Stimulated activated CD4-positive, alpha-beta T cell treated with anti-CD3 and anti-CD28 coated beads, Interleukin-2, amount 100 ng/mL, for 48 hours (primary cell): ENCODE measurements at places on chromosomes 4 and X.

GRCh38 chr4:886244-886643 is 45.9 kb downstream of the GAK start:
- DNase-seq: no peak

- peak; percentile 28 for DNase-seq
Measured at GRCh38 chrX:119784747-119785446, 6.5 kb downstream of the RPL39 start.

- no peak for DNase-seq
Measured at GRCh38 chr4:7759635-7760034, 180.0 kb downstream of the AFAP1 start.

DNA sequence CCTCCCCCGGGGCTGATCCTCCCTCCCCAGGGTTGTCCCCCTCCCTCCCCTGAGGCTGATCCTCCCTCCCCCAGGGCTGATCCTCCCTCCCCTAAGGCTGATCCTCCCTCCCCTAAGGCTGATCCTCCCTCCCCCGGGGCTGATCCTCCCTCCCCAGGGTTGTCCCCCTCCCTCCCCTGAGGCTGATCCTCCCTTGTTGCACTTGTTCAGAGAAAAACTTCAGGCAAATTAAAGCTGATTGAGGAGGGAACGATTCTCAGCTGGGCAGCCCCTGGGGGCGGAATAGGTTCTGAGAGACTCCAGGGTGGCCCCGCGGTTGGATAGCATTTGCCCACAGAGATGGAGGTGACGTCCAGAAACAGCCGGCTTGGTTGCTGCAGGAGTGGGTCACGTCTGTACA is 110.7 kb upstream of the ADRA2C start:
- DNase-seq: no peak

DNA sequence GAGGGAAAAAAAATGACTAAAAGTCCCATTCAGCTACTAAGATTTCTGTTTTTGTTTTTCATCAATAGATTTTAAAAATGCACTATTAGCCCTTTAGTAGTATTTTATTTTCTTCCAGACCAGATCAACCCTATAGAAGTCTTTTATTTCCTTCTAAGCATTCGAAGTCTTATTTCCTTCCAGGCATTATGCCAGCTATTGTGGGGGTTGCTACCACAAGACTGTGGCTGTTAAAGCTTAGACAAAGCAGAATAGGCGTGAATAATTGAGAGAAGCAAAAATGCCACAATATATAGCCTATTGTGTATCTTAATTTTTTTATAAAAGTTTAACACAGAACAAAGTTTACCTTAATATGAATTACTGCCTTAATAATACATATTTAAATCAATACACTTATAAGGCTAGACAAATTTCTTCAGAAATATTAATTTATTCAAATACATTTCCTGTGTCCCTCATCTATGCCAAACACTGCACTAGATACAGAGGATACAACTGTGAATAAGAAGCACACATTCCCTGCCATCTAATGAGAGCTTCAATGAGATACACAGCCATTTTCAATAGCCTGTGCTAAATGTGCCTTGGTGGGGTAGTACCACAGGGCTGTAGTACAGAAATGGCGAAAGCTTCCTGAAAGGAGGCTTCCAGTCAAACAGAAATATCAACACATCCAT is 33.1 kb downstream of the SLC10A7 start:
- no peak for DNase-seq

GRCh38 chr4:158018221-158018830 is 154.5 kb downstream of the GASK1B start:
- no peak for DNase-seq

DNA sequence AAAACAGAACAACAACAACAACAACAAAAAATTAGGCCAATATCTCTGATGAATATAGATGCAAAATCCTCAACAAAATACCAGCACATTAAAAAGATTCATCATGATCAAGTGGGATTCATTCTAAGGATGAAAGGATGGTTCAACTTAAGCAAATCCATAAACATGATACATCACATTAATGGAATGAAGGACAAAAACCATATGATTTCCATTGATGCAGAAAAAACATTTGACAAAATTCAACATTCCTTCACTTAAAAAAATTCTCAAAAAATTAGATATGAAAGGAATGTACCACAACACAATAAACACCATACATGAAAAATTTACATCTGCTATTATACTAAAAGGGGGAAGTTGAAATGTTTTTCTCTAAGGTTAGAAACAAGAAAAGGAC is 103.3 kb downstream of the IL15 start:
- DNase-seq: no peak

DNA sequence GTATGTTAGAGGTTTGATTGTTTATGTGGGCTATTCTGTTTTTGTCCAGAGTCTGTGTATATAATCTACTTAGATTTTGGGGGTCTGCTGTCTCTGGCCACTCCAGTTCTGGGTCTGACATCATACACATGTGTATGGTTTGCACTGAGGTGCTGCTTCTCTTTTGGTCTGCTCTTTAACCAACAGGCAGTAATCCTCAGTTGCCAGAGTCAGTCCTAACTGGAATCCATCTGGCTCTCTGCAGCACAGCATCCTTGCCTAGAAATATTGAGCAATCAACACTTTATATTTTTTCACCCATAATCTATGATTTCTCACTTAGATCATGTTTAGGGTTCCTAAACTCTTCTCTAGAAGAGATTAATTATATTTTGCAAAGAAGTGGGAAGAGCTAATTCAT is 98.3 kb upstream of the SFRP2 start:
- DNase-seq: no peak

- no peak for DNase-seq
Measured at GRCh38 chrX:129768586-129769466, 10.9 kb upstream of the SASH3 start.

- no peak for DNase-seq
Measured at GRCh38 chr4:80322716-80323115, 12.8 kb upstream of the CFAP299 start.

GRCh38 chr4:139535871-139536234 is 20.2 kb downstream of the SETD7 start:
- DNase-seq: no peak

DNA sequence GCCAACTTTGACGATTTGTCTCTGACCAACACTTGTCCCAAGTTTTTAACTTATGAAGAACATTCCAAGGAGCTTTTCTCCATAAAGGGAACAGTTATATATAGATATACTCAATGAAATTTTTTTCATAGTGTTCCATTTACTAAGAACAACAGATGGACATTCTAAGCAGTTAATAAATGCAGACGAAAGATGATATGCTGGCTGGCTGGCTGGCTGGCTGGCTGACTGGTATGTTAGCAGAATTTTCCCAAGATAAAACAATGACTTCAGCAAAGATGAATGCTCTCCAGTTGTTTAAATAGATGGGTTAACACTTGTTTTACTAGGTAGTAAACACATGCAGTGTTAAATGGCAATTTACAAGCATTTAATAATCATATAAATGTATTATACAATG is 62.2 kb downstream of the SPANXN3 start:
- no peak for DNase-seq

GRCh38 chrX:79096145-79096556 is 48.3 kb upstream of the GPR174 start:
- no peak for DNase-seq

DNA sequence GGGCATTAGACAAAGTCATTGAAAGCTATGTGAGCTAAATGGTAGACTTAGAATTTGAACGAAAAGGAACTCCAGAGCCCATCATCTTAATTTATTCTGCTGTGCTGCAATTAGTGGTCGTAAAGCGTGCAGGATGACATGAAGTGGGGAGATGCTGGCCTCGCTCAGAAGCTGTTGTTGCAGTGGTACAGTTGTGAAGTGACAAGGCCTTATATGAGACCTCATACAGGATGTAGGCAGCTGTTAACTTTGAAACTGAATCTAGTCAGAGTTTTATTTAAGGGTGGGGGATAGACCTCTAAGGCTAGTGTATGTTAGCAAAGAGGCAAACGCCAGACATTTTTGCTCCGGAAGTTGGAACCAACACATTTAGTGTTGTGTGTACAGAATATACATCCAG is 13.4 kb downstream of the KLF3 start:
- DNase-seq: no peak

GRCh38 chrX:113305496-113305895 is 464.9 kb upstream of the AMOT start:
- DNase-seq: no peak

DNA sequence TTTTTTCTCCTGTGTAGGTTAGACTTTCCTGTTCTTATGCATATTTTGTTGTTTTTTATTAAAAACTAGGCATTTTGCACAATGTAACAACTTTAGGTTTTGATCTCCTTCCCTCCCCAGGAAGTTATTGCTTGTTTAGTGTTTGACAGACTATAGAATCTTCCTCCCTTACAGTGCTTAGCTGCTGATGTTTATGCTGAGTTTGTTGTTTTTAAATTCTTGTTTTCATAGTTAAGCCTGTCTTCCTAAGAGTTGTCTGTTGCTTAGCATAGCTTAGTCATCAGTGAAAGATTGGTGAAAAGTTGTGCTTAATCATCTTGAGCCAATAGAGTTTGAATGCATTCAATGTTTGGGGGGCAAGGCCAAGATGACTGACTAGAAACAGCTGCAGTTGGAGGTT is 157.5 kb downstream of the NKX6-1 start:
- DNase-seq: no peak

- no peak for DNase-seq
Measured at GRCh38 chr4:76781698-76782595, 116.0 kb downstream of the SOWAHB start.

- DNase-seq: peak; percentile 11
Measured at GRCh38 chr4:2878346-2878745, 34.7 kb downstream of the ADD1 start.

- DNase-seq: no peak
Measured at GRCh38 chrX:109818976-109819375, 85.9 kb upstream of the ACSL4 start.

DNA sequence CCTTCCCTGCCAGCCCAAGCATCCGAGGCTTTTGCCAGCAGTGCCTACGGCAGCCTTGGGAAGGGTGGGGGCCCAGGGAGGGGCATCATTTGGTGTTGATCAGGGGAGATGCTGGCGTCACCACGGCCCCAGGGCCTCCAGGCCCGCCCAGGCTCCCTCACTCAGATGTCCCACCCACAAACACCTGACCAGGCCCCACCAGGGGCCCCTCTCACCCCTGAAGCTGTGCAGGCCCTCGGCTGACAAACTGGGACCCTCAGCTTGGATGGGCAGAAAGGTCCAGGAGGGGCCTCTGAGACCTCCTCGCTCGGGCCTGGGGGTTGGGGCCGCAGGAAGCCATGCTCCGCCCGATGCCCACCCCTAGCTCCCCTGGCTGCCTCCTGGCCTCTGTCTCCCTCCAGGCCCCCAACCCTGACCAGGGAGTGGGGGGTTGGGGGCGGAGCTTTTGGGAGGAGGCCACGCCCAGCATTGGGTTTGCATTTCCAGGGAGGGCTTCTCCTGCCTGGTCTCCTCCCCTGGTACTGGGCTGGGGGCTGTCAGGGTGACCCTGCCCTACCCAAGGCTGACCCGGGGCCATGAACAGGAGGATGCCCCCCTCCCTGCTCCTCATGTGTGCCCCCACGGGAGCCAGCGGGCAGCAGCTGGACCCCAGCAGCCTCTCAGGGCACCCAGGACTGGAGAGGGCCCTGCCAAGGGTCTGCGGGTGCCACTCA is 33.4 kb upstream of the SPON2 start:
- DNase-seq: no peak

- DNase-seq: no peak
Measured at GRCh38 chr4:4344915-4345527, 41.9 kb upstream of the NSG1 start.

DNA sequence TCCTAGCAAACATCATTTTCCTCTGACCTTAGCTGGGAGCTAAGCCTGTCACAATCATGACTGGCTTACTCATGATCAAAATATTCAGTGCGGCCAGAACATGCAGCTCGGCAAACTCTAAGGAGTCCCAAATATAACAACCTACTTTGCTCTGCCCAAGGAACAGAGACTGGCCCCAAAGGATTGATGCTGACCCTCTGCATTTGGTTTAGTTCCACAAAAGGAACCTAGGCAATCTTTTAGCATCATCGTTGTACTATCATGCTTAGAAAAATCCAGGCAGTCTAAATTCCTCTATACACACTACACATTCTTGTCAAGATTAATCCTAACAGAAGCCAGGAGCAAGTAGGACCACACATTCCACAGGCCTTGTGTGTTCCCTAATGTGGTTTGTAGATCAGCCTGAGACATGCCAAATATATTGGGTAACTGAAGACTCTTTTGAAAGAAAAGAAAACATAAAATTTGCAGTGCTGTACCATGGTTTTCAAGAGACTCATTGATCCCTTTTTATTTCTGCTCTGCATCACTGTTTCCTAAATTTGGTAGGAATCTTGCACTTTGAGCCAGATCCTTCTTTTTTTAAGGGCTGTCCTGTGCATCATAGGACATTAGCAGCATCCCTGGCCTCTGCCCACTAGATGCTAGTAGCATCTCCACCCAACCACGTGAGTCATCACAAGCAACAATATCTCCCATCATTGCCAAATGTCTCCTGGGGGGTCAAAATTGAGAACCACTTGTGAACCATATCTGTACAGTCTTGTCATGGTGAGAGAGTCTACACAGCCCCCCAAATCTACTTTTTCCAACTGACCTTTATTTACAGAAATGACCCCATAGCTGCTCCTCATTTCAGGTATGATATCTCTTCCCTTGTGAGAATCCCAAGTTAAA is 17.6 kb upstream of the CC2D2A start:
- DNase-seq: no peak

DNA sequence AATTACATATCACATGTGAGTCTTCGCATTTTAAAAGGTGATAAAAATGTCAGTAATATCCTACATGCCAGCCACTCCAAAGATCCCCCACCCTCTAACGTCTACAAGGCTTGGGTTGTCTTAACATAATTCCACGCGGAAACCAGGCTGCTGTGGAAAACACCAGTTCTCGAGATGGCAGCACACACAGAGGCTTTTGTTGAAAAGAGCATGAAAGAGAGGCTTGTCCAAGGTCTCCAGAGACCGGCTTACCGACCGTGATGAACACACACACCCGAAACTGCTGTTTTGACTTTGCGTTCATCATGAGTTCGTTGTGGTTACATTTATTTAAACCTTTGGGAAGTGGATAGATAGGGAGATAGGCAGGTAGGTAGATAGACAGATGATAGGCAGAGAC is 87.9 kb downstream of the CRLF2 start:
- DNase-seq: no peak

DNA sequence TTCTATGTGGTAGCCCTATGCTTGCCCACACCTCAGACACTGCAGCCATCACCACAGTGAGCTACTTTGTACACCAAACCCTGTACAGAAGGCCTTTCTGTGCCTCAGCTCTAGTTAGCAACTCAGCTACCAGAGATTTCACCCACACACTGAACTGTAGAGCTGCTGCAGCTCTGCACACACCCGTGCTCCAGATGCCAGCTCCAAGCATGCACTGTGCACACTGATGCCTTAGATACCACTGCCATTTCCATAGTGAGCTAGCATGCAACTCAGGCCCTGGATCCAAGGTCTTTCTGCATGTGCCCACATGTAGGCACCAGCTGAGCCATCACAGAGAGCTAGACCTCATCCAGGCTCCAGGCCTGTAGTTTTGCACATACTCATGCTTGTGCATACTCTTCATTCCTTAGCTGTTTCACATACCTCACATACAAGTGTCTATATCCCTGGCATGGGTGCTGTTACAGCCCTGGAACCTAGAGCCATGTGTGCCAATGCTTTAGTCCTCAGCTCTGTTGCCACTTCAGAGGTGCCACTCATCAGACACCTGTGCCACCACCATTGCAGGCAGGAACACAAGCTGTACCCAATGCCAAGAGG is 423.5 kb upstream of the NDST3 start:
- DNase-seq: no peak
